T-helper 1 cell (primary cell): ENCODE measurements at places on chromosomes 5 and 9.

DNA sequence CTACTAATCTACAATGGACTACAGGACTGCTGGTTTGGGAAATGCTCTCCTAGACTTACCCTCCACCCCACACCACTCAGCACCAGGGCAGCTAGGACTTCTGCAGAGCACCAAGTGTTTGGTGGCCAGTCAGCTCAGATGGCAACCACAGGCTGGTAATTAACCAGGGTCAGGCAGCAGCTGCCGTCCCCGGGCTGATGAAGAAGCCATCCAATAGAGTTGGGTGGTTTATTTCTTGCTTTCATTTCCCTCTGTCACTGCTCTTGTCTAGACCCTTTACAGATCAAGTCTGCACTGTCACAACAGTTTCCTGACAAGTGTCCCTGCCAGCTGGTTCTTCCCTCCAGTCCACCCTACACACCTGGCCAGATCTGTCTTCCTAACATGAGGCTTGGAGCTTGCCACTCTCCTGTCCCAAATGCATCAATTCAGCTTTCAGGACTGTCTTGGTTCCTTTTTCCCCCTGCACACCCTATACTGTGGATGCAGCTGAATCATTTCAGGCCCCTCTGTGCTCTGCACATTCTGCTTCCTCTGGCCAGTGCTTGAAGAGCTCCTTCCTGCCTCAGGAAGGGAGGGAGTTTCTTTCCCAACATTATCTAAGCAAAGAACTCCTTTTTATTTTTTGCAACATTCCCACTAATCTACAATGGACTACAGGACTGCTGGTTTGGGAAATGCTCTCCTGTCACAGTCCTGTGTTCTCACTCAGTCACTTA lies 30.2 kb upstream of the HSPA9 start:
- DNase-seq, result no peak

- no peak for DNase-seq
Measured at GRCh38 chr5:155834271-155834975, 492.5 kb upstream of the SGCD start.

DNA sequence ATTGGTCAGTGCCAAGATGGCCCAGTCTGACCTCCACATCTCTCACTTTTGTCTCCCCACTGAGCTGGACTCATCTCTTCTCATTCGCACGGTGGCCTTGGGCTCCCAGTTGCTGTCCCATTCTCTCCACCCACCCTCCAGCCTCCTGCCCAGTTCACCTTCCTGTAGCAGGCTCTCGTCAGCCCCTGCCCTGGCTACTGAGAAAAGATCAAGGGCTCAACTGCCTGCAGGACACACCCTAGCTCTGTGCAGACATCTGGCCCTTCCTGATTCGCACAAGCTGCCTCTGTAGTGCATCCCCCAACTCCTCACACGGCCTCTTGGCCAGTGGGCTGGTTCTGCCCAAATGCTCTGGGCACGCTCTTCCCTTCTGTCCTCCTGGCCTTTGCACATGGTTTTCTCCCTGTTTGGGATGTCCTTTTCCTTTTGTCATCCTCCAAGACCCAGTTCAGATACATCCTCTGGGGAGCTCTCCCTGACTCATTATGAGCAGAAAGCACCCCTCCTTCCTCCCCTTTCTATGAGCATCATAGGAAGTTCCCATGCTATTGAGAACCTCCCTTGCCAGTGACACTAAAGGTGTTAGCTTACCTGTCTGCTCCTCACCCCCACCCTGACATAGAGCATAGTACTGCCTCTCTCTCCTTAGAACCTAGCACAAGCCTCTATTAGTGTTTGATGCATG lies 78.5 kb upstream of the TGFBR1 start:
- DNase-seq, result no peak

DNA sequence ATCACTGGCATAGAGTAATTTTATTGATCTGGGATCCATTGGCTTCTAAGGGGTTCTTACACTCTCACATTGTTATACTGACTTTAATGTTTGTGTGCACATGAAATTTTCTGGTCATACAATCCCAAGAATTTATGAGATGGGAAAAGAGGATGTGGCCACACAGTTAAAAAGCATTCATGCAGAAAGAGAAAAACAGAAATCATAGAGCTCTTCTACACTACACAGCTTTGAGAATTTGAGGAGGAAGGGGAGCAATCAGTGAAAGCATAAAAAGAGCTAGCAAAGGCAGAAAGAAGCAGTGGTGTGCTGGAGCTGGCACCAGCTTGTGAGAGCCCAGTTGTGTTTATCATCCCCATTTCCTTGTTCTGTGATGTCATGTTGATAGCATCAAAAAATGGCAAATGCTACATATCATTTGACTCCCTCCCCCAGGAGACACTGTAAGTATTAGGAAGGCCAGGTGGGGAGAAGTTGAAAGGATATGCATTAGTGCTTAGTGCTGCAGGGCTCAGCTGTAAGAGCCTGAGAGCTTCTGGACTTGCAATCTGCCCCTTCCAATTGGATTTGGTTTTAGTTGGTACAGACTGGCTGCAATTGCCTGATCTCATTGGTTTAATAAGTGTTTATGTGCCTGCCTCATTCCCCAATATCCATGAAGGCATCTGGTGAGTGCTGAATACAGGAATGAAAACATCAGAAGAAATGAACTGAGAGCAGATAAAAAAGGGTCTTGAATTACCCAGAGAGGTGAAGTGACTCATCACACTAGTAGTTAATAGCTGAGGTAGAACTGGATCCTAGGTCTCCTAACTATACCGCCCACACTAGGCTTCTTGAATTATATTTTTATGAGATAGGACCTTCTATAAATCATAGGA lies 30.9 kb downstream of the RHOBTB3 start:
- DNase-seq, result no peak

DNA sequence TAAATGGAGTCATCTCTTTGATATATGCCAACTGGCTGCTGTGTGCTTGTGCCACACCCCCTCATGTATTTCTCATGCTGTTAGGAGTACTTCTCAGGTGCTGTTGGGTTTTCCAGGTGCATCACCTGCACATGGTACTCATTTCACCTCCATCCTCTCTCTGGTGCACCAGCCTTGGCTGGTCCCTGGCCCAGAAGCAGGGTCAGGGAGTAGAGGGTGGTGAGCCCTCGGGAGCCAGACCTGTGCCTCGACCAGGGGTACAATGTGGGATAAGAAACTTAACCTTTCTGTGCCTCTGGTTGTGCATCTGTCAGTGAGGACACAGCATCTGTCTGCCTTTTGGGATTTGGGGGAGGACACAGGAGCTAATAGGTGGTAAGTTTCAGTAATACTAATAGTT lies 38.5 kb downstream of the SECISBP2 start:
- DNase-seq, result no peak

- DNase-seq, result no peak
Measured at GRCh38 chr9:17587113-17587512, 8.2 kb downstream of the SH3GL2 start.

GRCh38 chr9:130482463-130482862 lies 37.7 kb downstream of the ASS1 start:
- no peak for DNase-seq

- DNase-seq, result no peak
Measured at GRCh38 chr5:1445313-1445688, at the start of gene SLC6A3. Gene SLC6A3 (minus strand): TSS chr5:1445440. CDS start chr5:1443197, 2,243 bp downstream.

DNA sequence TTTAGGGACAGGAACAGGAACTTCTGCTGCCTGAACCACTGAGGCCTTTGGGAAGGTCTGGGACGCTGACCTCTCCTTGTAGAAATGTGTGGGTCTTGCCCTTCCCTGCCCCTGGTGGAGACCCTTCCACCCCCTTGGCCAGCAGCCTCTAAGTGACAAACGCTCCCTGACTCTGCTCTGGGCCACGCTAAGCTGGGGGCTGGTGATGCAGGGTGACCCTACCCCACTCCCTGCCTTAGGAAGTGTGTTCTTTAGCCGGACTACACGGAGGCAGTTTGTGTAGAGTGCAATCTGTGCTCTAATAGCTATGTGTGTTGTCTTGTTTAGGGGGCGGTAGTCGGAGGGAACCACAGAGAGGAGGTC lies 123.0 kb downstream of the COL23A1 start:
- DNase-seq, result no peak

DNA sequence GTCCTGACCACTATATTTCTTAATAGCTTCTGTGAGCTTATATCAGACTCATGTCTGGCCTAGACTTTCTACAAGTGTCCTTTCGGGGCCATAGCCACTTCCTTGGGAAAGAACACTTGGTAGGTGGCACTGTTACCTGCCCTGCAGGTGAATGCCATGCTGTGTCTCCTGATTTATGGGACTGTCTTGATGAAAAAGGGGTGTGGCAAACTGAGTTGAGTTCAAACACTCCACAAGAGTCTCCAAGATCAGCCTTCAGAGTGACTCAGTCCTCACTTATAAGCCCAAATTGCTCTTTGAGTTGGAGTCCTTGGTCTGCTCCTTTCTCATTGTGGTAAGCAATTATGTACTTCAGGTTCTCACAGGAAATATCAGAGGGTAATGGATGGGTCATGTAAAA lies 9.9 kb upstream of the ANKHD1 start:
- DNase-seq, result no peak

- no peak for DNase-seq
Measured at GRCh38 chr5:108541836-108542235, 159.9 kb upstream of the FBXL17 start.

DNA sequence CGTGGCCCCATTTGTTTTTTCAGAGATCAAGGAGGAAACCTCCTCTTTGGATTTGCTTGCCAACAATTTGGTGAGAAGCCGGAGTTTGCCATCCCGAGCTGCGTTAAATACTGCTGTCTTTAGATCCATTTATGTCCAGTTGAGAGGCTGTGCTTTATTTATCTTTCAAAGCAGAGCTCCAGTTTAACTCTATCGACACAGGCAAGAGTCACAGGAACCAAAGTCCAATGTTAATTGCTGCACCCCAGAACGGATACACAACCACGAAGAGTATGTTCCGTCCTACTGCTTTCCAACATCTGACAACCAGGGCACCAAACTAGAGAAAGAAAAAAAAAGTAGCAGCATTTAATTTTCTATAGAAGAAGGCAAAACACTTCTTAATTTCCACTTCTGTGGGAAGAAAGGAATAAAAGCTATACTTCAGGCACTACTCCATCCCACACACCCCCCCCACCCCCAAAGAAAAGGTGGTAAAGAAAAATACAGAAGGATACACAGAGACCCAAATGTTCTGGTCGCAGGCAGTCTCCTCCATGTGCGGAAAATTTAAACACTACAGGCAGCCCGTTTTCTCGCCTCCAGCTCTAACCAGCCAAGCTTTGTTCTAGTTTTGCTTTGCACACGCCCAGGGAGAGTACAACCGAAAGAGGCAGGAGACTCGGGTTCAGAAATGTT lies 1.1 kb downstream of the FEM1C start:
- DNase-seq, result no peak

DNA sequence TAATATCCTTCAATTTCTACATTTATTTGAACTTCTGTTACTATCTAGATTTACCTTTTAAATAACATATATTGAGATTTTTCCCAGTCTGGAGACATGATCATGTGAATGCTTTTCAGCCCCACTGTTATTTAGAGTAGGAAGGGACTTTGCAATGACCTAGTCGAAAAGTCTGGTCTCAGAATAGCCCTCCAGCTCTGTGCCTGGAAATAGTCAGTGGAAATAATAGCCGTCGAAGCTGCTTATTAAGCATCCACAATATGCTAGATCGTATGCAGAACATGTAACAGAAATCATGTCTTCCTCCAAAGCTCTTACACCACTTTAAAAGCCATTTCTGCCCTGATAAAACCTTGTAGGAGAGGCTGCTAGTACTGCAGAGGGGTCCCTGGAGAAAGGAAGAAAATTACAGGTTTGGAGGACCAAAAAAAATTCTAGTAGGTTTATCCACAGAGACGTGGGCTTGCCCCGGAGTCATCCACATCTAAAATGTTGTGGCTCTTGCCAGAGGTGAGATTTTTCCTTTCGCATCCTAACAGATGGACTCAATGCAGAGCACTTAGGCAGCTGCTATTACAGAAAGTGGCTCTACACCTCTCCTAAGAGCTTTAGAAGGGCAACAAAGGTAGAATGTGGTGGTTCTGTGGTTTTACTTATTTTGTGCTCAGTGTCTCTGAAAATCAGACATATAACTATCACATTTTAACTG lies 2.5 kb upstream of the FGF1 start:
- no peak for DNase-seq

GRCh38 chr5:117539692-117540091 lies 965.1 kb upstream of the SEMA6A start:
- no peak for DNase-seq

- DNase-seq, result no peak
Measured at GRCh38 chr5:63803165-63803564, 159.1 kb downstream of the HTR1A start.

DNA sequence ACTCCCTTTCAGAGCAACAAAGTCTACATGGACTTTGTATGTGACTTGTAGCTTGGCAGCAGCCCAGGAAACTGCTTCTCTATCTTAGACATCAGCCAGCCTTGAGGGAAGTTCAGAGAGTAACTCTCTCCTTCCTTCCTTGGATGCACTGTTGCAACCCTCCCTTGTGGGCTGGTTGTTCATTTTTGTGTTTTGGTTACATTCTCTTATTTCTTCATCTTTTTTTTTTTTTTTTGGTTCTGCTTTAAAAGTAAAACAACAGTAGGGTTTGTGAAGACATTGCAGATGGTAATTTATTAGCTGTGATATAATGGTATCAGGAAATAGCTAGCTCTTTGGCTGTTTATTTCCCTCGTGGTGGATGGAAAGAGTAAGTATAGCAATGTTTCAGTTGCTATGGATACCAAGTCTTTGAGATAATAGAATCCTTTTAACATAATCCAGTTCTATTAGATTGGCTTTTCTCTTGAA lies 97.9 kb upstream of the MAMDC2 start:
- no peak for DNase-seq

GRCh38 chr5:132225165-132226032 lies 2.3 kb downstream of the P4HA2 start:
- DNase-seq, result no peak

DNA sequence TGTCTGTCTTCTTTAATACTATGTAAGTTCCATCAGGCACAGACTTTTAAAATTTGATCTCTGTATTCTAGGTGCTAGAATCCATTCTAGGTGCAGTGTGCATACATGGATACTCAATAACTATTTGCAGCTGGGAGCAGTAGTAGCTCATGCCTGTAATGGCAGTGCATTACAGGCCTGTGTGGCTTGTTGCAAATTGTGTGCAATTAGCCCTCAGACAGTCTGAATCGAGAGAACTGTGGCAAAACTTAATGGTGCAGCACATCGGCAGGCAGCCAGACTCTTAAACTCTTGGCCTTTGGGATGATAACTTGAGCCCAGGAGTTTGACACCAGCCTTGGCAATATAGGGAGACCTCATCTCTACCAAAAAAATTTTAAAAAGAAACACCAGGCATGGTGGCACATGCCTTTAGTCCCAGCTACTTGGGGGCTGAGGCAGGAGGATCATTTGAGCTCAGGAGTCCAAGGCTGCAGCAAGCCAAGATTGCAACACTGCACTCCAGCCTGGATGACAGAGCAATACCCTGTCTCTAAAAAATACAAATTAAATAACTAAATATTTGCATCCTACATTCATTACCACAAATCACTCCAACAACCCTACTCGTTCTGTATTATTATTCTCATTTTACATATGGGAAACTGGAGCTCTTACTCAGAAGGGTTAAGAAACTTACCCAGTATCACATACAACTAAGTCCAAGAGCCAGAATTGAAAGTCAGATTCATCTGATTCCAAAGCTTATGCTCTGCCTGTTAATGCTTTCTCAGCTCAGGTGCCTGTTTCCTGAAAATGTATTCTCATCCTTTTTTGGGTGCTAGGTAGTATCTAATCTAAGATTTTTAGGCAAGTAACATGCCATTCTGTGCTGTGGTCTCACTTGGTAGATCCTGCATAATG lies 30.1 kb downstream of the PRKACG start:
- no peak for DNase-seq

GRCh38 chr9:121404906-121405305 lies 34.9 kb upstream of the STOM start:
- no peak for DNase-seq
